Activated CD8-positive, alpha-beta T cell treated with anti-CD3 and anti-CD28 coated beads for 36 hours (primary cell): ENCODE measurements at places on chromosomes 3 and 15.
A peak's percentile ranks its signal among the peaks of the same experiment; 100 is the strongest.

- DNase-seq = no peak
These were observed 32.2 kb upstream of the LYZL4 start for GRCh38 chr3:42442640-42443039.

GRCh38 chr3:178525251-178525650, 11.0 kb upstream of the KCNMB2 start:
- no peak for DNase-seq

DNA sequence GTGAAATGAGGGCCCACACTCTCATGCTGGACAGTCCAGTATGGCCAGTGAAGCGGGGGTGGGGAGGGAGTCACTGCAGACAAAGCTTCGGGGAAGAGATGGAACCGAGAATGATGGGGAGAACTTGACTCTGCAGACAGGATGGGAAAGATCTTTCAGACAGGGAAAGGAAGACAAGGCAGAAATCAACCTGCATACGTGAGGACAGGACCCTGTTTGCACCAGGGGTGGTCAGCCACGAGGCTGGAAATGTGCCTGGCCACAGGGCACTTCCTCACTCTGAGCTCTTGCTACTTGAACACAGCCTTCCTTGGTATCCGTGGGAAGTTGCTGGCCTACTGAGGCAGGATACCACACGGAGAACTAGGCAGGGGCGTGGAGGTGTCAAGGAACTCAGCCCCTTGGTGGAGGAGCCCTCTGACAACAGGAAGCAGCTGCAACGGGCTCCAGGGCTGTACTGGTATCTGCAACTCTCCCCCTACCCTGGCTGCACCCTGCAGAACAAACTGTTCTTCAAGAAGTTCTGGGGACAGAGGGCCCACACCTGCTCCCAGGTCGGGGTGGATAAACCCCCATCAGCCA, 9.3 kb upstream of the SRP14 start:
- DNase-seq = peak; percentile 52

GRCh38 chr15:63372018-63372705, 9.5 kb downstream of the CA12 start:
- DNase-seq = peak; percentile 51

- DNase-seq = no peak
These were observed 28.5 kb upstream of the SLC7A14 start for GRCh38 chr3:170614214-170614966.
